ENCODE measurements at places on chromosomes 7 and 10. TPM values are rescaled to one million over a fixed set of nuclear protein-coding genes. Genes with fewer than 3 reads are reported as not detected.

The TLX1 gene
- total RNA-seq: not detected

The DNAH11 gene
- 1.6 TPM for total RNA-seq

The DNTT gene
- not detected for total RNA-seq

The IFIT1B gene
- total RNA-seq: not detected

The SAMD9 gene
- total RNA-seq: 1.1 TPM

The FAM241B gene
- 32.6 TPM for total RNA-seq

The OR6V1 gene
- total RNA-seq: not detected

The OR2A1 gene
- not detected for total RNA-seq

The PTPN20 gene
- 19.8 TPM for total RNA-seq

The GIGYF1 gene
- 50.6 TPM for total RNA-seq

The LRRC18 gene
- total RNA-seq: not detected

The PDK4 gene
- 64.7 TPM for total RNA-seq

The PRKG1 gene
- 19.0 TPM for total RNA-seq

The AKR1D1 gene
- total RNA-seq: not detected

The REEP3 gene
- total RNA-seq: 22.7 TPM

All from dorsolateral prefrontal cortex (tissue), 122 donors.